Cardiac septum (tissue), 1 donor: ENCODE measurements at places on chromosomes 6 and 20.

DNA sequence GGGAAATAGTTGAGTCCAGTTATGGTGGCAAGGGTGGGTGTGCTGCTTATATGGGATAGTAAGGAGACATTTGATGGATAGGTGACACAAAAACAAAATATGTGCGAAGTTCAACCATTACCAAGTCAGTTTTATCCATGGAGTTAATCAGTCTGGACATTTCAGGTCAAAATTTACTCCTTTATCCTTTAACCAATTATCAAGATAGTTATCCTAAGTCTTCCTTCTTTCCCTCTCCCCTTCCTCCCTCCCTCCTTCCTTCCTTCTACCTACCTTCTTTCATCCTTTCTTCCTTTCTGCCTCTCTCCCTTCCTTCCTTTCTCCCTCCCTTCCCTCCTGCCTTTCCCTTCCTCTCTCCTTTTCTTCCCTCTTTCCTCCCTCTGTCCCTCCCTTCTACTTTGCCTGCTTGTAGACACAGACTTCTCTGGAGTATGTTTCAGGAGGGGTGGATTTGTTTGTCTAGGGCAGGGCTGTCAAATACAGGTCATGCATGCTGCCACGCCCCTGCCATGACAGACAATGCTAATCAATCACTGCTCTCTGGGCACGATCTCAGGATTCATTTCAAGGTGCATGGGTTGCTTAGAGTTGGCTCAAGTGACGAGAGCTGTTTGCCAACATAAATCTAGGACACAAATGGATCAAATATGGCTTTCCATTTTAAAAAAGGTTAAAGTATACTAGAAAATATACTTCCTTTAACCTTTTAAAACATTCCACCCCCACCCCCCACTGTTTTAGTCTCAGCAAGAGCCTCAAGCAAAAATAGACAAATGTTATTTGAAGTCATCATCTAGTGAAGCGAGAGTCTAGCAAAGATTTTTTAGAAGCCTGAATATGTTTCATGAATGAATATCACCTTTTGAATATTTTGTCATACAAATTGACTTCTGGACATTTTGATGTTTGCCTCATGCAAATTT is 281.6 kb upstream of the CITED2 start:
- no peak for DNase-seq

- no peak for DNase-seq
Observed at GRCh38 chr6:152099446-152100182, 292.1 kb downstream of the ESR1 start.

DNA sequence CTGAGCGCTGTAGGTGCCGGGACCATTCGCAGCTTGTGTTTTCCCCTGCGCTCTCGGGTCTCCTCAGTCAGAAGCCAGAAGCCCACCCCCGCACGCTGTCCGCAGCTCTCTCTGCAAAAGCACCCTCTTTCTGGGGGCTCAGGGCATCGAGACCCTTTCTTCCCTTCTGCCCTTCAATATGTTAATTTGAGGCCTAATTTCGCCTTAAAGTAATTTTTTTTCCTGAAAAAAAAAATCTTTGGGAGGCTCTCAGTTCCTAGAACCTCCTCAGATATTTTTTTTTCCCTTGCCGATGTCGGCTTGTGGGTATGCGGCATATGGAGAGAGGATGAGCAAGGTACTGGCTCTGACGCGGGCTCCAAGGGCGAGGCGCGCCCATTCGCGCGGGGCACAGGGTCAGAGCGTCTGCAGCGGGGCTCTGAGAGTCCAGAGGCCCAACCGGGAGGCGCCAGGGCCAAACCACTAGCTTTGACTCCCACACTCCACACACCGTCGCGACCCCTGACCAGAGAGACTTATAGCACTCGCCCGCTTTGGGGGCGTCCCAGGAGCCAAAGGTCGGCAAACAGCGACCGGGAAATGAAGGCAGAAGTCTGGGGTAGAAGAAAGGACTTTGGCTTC is 893 bp downstream of the PRDM13 start:
- DNase-seq, result no peak

DNA sequence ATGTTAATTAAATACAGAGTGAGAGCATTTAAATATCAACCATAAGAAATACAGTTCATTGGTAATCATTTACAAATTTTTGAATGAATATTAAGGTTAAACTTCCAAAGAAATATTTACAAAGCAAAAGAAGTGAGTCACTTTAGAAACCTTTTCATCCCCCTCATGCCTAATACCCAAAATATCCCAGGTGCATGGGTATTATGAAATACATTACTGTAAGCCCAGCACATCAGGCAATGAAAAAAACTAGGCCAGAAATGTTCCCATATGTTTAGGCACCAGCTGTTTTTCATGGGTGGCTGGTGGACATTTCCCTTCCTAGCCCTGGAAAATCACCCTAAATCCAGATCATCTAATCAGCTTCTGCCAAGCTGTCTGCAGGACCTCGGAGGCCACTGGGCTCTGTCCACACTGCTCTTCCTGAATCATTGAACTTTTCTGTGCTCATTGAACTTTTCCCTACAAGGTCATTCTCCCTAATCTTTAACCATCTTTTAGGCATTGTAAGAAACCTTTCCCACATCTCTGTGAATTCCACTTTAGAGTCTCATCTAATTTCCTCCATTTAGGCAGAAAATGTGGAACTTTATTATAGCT is 145.3 kb upstream of the STXBP5 start:
- DNase-seq, result no peak

- no peak for DNase-seq
Observed at GRCh38 chr6:169172946-169173345, 80.7 kb downstream of the THBS2 start.
